ENCODE measurements at places on chromosomes 4 and X. TPM values are rescaled to one million over a fixed set of nuclear protein-coding genes. Genes with fewer than 3 reads are reported as not detected.

GRCh38 chr4:120844528-120844921, 78.0 kb downstream of the PRDM5 start:
- no peaks in the 10 kb centered on the region for H3K27me3 ChIP-seq
- peaks cover 8% of the 10 kb centered on the region for H3K36me3 ChIP-seq
- H3K27ac ChIP-seq = no peak overlapping the region
- no peak for DNase-seq
- peaks cover 58% of the 10 kb centered on the region for H3K4me1 ChIP-seq

GRCh38 chrX:20265726-20266681, 705 bp downstream of the RPS6KA3 start:
- peaks cover 2% of the 10 kb centered on the region for H3K27me3 ChIP-seq
- no peaks in the 10 kb centered on the region for H3K36me3 ChIP-seq
- peak overlapping the region; percentile 89 for H3K27ac ChIP-seq

DNA sequence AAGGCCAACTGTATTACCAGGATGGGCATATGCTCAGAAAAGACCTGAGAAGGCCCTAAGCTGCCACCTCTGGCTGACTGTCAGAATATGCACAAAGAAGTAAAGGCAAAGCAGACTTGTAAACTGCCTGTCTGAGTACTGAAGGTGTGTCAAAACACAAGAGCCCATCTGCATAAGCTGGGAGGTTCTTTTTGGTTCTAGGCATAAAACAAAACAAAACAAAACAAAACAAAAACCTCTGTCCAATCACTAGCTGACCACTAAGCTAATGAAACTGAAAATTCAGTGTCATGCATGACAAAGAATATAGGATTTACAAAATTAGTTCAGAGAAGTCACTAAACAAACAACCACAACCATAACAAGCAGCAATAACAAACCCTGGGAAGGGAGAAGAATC, 20.6 kb downstream of the SH3D19 start:
- peaks cover 4% of the 10 kb centered on the region for H3K36me3 ChIP-seq
- H3K4me3 ChIP-seq = no peak overlapping the region
- H3K27ac ChIP-seq = peak overlapping the region; percentile 14
- H3K27me3 ChIP-seq = peaks cover 3% of the 10 kb centered on the region
- peak; percentile 41 for DNase-seq

DNA sequence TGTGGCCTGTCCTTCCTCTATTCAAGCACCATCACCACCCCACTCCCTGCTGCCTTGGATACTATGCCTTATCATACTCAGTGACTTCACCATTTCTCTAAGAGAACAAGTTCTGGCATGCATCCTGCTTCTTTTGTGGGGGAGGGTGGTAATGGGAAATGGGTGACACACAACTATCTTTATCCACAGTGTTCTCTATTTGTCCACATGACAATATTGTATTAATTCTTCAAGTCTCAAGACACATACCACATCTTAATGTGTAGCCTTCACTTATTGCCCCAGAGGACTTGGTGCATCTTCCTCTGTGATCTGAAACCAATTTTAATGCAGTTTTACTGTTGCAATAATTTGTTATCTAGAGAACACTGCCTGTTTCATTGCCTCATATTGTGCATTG, 29.3 kb upstream of the UGT2B7 start:
- peaks cover 13% of the 10 kb centered on the region for H3K4me1 ChIP-seq
- H3K36me3 ChIP-seq = no peaks in the 10 kb centered on the region
- no peaks in the 10 kb centered on the region for H3K27me3 ChIP-seq
- H3K4me3 ChIP-seq = no peak overlapping the region
- DNase-seq = no peak

DNA sequence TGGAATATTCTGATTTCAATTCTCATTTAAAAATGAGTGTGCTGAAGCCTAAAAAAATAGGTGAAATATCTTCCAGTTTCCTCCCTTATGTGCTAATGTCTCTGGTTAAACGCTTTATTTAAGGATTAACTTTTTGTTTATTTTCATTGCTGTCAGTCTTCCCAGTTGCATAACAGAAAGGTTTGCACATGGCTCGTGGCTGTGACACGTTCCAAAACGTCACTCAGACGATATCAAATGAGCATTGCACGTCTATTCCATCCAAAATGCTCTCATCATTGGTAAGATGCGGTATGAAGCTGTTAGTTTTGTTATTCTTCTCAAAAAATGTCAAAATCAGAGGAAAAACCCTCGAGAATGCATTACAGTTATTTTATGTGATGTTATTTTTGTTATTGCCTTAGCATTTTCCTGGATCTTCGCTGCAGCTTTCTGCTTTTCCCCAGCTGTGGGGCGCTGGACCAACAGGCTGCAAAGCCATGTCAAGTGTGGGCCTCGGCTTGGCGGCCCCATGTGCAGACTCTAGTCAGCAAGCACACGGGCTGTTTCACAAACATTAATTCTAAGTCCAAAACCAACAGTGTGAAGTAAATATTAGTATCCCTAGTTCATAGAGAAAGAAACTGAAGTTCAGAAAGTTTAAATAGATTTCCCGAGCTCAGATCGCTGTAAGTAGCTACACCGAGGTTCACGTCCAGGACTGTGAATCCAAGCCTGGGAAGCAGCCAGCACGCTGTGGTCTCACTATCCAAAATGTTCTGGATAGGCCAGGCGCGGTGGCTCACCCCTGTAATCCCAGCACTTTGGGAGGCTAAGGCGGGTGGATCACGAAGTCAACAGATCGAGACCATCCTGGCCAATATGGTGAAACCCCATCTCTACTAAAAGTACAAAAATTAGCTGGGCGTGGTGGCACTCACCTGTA, 793.4 kb upstream of the FRG1 start:
- no peak overlapping the region for H3K4me3 ChIP-seq
- H3K27me3 ChIP-seq = peaks cover 3% of the 10 kb centered on the region
- no peak for DNase-seq
- no peaks in the 10 kb centered on the region for H3K4me1 ChIP-seq
- no peaks in the 10 kb centered on the region for H3K36me3 ChIP-seq

DNA sequence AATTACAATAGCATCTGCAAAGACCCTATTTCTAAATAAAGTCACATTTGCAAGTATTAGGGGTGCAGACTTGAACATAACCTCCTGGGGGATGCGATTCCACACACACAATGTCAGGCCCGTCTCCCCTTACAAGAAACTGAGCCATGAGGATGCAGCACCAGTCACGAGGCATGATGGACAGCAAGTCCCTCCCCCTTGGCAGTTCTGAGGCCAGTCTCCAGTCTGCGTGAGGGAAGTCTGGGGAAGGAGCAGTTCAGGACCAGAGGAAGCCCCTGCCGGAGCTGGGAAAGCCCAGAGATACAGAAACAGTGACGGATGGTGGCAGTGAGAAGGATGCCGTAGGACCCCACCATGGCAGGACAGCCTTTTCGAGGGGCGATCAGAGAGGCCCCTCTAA, 9.4 kb downstream of the FAM53A start:
- H3K4me1 ChIP-seq = no peaks in the 10 kb centered on the region
- no peak overlapping the region for H3K27ac ChIP-seq
- H3K36me3 ChIP-seq = no peaks in the 10 kb centered on the region
- no peak for DNase-seq

DNA sequence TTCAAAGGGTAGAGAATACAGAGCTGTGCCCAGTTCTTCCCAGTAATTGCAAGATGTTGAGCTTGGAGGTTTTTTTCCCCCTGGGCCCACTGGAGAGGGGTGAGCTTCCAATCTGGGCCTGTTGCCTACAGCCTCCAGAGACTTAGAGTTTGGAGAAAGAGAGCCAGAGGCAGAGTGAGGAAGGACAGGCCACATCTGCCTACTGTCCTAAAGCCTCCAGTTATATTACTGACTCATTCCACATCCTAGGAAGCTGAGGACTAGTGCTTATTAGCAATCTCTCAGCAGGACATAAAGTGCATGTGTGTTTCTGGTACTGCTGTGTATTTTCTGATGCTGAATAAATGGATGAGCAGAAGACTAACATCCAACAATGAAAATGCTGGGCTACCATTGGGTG, 181.0 kb upstream of the MAMLD1 start:
- H3K27ac ChIP-seq = no peak overlapping the region
- peaks cover 29% of the 10 kb centered on the region for H3K4me1 ChIP-seq
- H3K36me3 ChIP-seq = peaks cover 6% of the 10 kb centered on the region
- DNase-seq = no peak
- H3K27me3 ChIP-seq = no peaks in the 10 kb centered on the region
- H3K4me3 ChIP-seq = no peak overlapping the region

DNA sequence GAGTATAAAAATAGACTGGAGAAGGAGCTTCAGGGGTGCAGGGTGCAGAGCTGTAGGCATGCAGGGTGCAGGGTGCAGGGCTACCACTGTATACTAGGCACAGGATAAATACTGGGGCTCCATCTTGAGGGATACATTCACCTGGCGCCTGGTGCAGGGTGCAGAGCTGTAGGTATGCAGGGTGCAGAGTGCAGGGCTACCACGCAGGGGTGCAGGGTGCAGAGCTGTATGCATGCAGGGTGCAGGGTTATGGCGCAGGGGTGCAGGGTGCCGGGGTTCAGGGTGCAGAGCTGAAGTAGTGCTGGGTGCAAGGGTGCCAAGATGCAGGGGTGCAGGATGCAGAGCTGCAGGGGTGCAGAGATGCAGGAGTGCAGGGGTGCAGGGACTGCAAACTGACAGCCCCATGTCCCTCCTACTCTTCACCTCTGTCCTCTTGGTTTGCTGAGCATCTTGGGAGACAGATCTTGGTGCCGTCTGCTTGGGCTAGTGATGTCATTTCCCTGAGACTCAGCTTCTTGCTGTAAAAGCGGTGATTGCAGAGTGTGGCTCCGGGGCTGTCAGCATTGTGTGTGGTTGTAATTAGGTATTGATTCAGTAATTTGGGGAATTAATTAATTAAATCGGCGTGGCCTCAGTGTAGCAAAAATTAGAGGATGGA, 91.2 kb downstream of the ADRA2C start:
- H3K4me1 ChIP-seq = no peaks in the 10 kb centered on the region
- no peak for DNase-seq
- H3K27ac ChIP-seq = no peak overlapping the region

DNA sequence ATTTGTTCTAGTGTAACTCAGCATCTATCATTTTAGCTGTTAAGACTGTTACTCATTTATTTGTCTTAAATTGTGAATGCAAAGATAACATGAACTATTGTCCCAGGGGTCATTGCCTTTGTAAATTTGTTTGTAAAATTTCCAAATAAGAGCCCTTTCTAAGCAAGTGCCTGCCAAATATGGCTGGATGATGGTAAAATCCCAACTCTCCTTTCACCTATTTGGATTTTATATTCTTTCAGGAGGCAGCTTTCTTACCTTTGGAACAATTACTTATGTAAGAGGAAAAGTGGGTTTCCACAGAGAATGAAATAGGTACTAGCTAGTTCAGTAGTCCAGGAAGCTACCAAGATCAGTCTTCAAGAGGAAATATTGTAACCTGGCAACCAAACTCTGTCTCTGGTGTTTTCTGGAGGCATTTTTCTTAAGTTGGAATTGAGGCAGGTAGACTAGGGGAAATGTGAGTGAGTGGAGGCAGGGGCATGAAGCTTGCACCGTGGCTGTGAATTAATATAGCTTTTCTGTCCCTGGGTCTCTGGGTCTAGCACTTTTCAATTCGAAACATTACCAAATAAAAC, 363.0 kb upstream of the ZCCHC13 start:
- no peak overlapping the region for H3K4me3 ChIP-seq
- peaks cover 7% of the 10 kb centered on the region for H3K4me1 ChIP-seq
- no peak overlapping the region for H3K27ac ChIP-seq

The ENAM gene
- not detected for total RNA-seq

All from HFFc6 (cell line).